ENCODE measurements at places on chromosomes 7 and 10.

- no peak overlapping the region for H3K27ac ChIP-seq
- H3K4me3 ChIP-seq, result no peak overlapping the region
- H3K36me3 ChIP-seq, result no peaks in the 10 kb centered on the region
- DNase-seq, result no peak
- peaks cover 15% of the 10 kb centered on the region for H3K4me1 ChIP-seq
Observed at GRCh38 chr10:25842146-25842545, 91.9 kb upstream of the MYO3A start.

GRCh38 chr7:21616796-21617436, 74.1 kb downstream of the DNAH11 start:
- H3K27ac ChIP-seq, result peak overlapping the region; percentile 68
- no peak for DNase-seq
- H3K27me3 ChIP-seq, result peaks cover 17% of the 10 kb centered on the region

DNA sequence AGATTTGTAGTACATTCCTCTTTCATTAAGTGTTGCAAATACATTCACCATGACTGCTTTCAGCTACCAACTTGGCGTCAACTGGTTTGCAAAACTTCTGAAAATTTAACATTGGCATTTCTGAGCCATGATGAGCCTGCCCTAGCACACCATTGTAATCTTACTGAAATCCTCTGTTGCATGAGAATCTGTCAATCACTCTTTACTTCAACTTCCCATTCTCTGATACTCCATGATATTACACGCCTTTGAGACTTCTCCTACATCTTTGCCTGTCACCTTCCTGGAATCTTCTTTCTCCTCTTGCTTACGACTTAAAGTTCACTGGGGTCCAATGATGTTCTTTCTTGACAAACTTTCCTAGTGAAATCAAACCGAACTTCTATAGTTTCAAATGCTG, 32.2 kb downstream of the EBLN1 start:
- no peak overlapping the region for H3K27ac ChIP-seq
- H3K27me3 ChIP-seq, result peaks cover 14% of the 10 kb centered on the region
- H3K36me3 ChIP-seq, result no peaks in the 10 kb centered on the region
- H3K4me3 ChIP-seq, result no peak overlapping the region
- no peak for DNase-seq

DNA sequence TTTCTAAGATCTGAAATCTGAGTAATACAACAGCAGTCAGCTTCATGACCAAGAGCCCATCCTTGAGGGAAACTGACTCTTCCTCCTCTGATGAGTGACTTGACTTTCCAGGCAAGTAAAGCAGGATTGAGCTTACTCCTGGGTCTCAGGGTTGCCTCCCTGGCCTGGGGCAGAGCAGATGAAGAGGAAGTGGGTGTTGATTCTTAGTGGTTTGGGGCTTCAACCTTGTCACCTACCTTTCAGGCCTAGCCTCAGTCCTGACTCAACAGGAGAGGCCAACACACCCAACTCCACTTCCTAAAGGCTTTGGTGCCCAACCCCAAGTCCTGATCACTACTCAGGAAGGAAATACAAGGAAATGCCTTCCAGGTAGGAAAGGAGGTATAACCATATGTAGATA, 54.1 kb downstream of the KCNMA1 start:
- no peak overlapping the region for H3K27ac ChIP-seq
- H3K27me3 ChIP-seq, result no peaks in the 10 kb centered on the region
- peaks cover under 1% of the 10 kb centered on the region for H3K36me3 ChIP-seq
- H3K4me1 ChIP-seq, result peaks cover 14% of the 10 kb centered on the region
- H3K4me3 ChIP-seq, result no peak overlapping the region
- DNase-seq, result no peak

- no peaks in the 10 kb centered on the region for H3K27me3 ChIP-seq
- peaks cover 6% of the 10 kb centered on the region for H3K36me3 ChIP-seq
- H3K27ac ChIP-seq, result no peak overlapping the region
- peaks cover 25% of the 10 kb centered on the region for H3K4me1 ChIP-seq
- DNase-seq, result no peak
- H3K4me3 ChIP-seq, result no peak overlapping the region
Observed at GRCh38 chr10:11573497-11573896, 38.0 kb downstream of the USP6NL start.

- peak overlapping the region; percentile 89 for H3K27ac ChIP-seq
- H3K4me1 ChIP-seq, result peaks cover 40% of the 10 kb centered on the region
- H3K36me3 ChIP-seq, result peaks cover 24% of the 10 kb centered on the region
- peak overlapping the region; percentile 85 for H3K4me3 ChIP-seq
- H3K27me3 ChIP-seq, result no peaks in the 10 kb centered on the region
Observed at GRCh38 chr10:5890452-5890915, 441 bp downstream of the FBH1 start.

- H3K27me3 ChIP-seq, result no peaks in the 10 kb centered on the region
- no peak for DNase-seq
- H3K27ac ChIP-seq, result no peak overlapping the region
- peaks cover 1% of the 10 kb centered on the region for H3K36me3 ChIP-seq
Observed at GRCh38 chr7:80699045-80699638, 60.7 kb downstream of the CD36 start.

- no peaks in the 10 kb centered on the region for H3K27me3 ChIP-seq
- H3K4me1 ChIP-seq, result peaks cover 68% of the 10 kb centered on the region
- peaks cover 1% of the 10 kb centered on the region for H3K36me3 ChIP-seq
- H3K4me3 ChIP-seq, result no peak overlapping the region
- peak overlapping the region; percentile 76 for H3K27ac ChIP-seq
Observed at GRCh38 chr7:136062625-136063325, 85.6 kb upstream of the MTPN start.

DNA sequence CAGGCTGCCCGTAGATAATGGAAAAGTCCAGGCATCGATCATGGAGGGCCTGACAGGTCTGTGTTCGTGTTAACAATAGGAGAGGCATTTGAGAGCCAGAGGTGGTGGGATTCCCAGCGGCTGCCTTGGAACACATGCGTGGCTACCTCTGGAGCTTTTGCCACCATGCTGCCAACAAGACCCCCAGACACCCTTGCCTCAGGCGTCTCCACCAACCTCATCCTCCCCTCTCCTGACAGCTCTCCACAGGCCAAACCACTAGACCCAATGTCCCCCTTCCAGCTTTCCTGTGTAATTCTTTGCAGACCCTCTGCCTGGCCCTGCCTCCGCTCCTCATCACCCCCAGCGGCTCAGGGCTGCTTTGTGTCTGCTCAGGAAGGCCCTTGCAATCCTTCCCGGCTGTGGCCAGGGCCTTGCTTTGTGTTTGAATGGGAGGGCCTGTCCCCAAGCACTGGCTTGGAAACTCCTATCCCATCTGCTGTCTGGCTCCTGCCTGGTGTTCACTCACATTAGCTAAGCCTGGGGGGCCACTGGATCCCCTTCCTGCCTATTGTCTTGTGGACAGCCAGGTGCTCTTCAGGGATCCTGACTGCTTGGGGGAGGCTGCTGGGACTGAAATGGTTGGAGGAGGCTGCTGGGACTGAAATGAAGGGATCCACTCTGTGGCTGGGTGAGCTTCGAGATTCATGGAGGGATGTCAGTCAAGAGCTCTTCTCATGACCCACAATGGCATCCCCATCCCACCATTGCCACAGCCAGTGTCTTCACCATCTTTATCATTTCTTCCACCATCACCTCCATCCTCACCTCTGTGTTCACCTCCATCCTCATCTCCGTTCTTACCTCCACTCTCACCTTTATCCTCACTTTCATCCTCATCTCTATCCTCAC, 60.8 kb upstream of the ELN start:
- DNase-seq, result no peak
- no peak overlapping the region for H3K4me3 ChIP-seq
- H3K27ac ChIP-seq, result peak overlapping the region; percentile 41
- H3K36me3 ChIP-seq, result peaks cover 11% of the 10 kb centered on the region
- H3K27me3 ChIP-seq, result no peaks in the 10 kb centered on the region
- no peaks in the 10 kb centered on the region for H3K4me1 ChIP-seq

GRCh38 chr10:12984165-12984747, 17.3 kb downstream of the CCDC3 start:
- no peaks in the 10 kb centered on the region for H3K27me3 ChIP-seq
- H3K4me3 ChIP-seq, result no peak overlapping the region
- peaks cover 4% of the 10 kb centered on the region for H3K36me3 ChIP-seq
- peaks cover 14% of the 10 kb centered on the region for H3K4me1 ChIP-seq
- H3K27ac ChIP-seq, result no peak overlapping the region

GRCh38 chr10:35908451-35908850, 266.4 kb upstream of the FZD8 start:
- no peaks in the 10 kb centered on the region for H3K36me3 ChIP-seq
- H3K27ac ChIP-seq, result no peak overlapping the region
- DNase-seq, result no peak
- peaks cover 39% of the 10 kb centered on the region for H3K4me1 ChIP-seq

- no peaks in the 10 kb centered on the region for H3K4me1 ChIP-seq
- H3K4me3 ChIP-seq, result no peak overlapping the region
- no peaks in the 10 kb centered on the region for H3K36me3 ChIP-seq
Observed at GRCh38 chr10:131641231-131641630, 259.6 kb upstream of the PPP2R2D start.

DNA sequence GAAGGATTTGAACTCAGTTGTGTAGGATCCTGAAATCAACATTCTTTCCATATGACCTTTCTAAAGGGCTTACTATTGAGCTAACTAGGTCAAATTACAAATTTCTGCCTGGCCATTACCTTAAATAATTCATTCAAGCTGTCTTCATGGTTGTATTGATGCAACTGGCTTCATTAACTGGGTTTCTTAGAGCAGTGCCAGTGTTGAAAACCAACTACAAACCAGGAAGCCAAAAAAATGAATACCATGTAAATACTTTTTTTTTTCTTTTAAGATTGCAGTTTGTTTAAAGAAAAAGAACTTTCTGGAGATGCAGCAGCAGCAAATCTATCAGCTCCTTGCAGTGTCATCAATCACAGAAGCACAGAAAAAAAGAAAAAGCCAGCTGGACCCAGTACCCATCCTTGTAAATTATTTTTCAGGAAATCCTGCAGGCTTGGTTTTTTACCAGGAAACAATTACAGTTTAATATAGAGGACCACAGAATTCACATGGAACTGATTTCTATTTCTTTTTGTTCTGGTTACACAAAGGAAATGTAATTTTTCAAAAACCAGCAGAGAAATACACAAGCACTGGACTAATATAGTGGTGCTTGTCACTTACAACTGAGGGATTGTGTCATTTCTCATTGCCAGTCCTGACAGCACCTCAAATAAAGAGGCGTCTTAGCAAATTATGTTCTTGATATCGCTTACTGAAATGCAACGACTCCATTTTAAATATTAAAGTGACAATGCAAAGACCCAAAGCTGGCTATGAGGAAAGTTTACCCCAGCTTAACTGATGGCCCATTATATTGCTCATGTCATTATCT, 131.9 kb downstream of the TMEM26 start:
- no peak for DNase-seq
- H3K4me3 ChIP-seq, result no peak overlapping the region
- peaks cover 7% of the 10 kb centered on the region for H3K27me3 ChIP-seq
- no peak overlapping the region for H3K27ac ChIP-seq
- no peaks in the 10 kb centered on the region for H3K36me3 ChIP-seq
- peaks cover 31% of the 10 kb centered on the region for H3K4me1 ChIP-seq

DNA sequence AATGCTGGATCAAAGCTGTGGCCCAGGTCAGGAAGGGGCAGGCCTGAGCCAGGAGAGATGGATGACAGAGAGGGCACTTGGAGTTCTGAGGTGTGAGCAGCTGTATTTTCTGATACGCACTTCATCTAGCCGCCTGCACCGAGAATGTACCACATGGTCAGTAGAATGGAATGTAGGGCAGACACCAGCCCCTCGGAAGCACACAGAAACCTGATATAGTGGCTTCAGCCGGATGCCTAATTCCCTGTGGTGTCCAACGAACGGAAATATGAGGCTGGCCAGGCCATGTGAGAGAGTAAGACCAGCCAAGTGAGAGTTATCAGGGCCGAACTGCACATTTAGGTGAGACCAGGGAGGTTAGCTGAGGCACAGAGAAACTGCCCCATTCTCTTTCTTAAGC, 46.7 kb upstream of the PLCE1 start:
- H3K27me3 ChIP-seq, result peaks cover 6% of the 10 kb centered on the region
- DNase-seq, result no peak
- no peak overlapping the region for H3K27ac ChIP-seq
- H3K36me3 ChIP-seq, result no peaks in the 10 kb centered on the region

DNA sequence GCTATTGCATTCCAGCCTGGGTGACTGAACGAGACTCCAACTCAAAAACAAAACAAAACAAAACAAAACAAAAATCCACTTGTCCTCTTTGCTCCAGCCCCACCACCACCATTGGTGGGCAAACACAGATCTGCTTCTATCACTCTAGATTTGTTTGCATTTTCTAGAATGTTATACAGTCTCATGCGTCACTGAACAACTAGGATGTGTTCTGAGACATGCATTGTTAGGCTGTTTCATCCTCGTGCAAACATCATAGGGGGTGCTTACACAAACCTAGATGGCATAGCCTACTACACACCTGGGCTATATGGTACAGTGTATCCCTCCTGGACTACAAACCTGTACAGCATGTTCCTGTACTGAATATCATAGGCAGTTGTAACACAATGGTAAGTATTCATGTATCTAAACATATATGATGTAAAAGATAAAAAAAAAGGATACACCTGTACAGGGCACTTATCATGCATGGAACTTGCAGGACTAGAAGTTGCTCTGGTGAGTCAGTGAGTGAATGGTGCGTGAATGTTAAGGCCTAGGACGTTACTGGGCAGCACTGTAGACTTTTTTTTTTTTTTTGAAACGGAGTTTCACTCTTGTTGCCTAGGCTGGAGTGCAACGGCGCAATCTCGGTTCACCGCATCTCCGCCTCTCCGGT, 45.3 kb downstream of the BTBD16 start:
- no peaks in the 10 kb centered on the region for H3K4me1 ChIP-seq
- H3K4me3 ChIP-seq, result no peak overlapping the region
- DNase-seq, result no peak
- H3K27me3 ChIP-seq, result no peaks in the 10 kb centered on the region
- no peak overlapping the region for H3K27ac ChIP-seq
- no peaks in the 10 kb centered on the region for H3K36me3 ChIP-seq

DNA sequence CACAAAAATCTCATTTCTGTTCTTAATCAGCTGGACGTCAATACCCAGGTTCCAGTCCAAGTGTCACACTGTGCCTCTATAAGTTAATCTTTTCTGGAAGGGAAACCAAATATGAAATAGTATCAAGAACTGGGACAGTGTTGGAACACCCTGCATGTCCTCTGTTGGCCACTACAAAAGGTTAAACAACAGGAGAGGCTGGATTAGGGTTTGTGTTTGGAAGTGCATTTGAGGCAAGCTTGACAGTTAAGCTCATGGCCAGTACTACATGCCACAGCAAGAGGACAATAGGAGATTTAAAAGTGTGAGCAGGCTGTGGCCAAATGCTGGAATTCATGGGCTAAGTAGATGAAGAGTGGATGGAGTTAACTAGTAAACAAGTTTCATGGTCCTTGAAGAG, 751.5 kb downstream of the AUTS2 start:
- no peak overlapping the region for H3K27ac ChIP-seq
- DNase-seq, result no peak
- H3K4me1 ChIP-seq, result peaks cover 4% of the 10 kb centered on the region

- H3K36me3 ChIP-seq, result peaks cover 6% of the 10 kb centered on the region
- peaks cover 25% of the 10 kb centered on the region for H3K4me1 ChIP-seq
- H3K27me3 ChIP-seq, result no peaks in the 10 kb centered on the region
- peak overlapping the region; percentile 51 for H3K27ac ChIP-seq
- H3K4me3 ChIP-seq, result peak overlapping the region; percentile 4
Observed at GRCh38 chr7:114821030-114821900, 100.6 kb upstream of the MDFIC start.

- H3K4me3 ChIP-seq, result no peak overlapping the region
- H3K36me3 ChIP-seq, result no peaks in the 10 kb centered on the region
- no peaks in the 10 kb centered on the region for H3K27me3 ChIP-seq
- H3K4me1 ChIP-seq, result peaks cover 8% of the 10 kb centered on the region
Observed at GRCh38 chr7:81857385-81857784, 87.5 kb upstream of the HGF start.

Data from mesothelial cell of epicardium (in vitro differentiated cells).